Muscle of arm (tissue), 14 donors: ENCODE measurements at places on chromosomes 4 and X.

DNA sequence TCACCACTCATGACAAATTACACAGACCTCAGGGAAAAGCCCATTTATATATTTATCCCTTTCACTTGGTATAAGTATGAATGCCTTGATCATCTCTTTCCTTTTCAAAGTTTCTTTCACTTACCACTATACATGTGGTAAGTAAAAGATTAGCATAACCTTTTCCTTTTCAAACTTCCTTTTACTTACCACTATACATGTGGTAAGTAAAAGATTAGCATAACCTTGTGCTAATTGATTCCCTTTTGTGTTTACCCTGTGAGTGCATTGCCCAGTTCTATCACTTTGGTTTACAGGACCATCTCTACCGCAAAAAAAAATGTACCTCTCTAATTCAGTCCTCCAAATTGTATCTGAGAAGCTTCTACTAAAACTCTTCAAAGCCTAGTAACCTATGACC is 32.7 kb upstream of the TCEANC start:
- DNase-seq: no peak

DNA sequence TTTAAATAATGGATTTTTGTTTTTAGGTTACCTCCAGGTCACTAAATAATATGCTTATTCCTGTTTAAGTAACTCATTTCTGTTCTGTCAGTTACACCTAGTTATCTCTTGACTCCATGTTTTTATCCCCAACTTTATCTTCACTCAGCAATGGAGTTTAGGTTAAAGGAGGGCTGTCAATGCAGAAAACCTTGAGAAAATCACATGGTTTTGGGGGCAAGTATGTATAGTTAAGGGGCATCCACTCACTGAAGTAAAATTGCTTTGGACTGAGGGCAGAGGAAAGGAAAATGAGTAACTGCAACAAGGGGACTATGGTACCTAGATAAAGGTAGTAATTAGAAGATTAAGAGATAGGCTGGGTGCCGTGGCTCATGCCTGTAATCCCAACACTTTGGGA is 87.1 kb downstream of the UBE2K start:
- no peak for DNase-seq

DNA sequence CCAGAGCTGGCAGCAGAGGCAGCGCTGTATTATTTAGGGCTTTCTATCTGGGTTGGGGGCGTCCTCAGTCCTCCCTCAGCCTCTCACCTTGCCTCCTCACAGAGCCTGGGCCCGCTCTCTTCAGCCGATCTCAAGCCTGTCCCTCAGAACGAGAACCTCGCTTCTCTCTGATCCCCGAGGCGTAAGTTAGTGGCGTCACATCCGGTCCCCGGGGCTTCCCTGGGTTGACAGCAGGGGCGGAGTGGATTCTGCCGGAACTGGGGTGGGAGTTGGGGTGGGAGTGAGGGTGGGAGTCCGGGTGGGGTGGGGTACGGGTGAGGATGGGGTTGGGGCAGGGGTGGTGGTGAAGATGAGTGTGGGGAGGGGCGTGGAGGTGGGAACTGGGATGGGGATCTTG is at the start of gene MAGEA10:
Gene MAGEA10 (minus strand): TSS at position 190 of the 397 bp plus-strand sequence. CDS start 2,957 bp downstream, outside the sequence.
- no peak for DNase-seq

GRCh38 chr4:16377887-16378286 is 151.6 kb upstream of the TAPT1 start:
- DNase-seq: no peak

DNA sequence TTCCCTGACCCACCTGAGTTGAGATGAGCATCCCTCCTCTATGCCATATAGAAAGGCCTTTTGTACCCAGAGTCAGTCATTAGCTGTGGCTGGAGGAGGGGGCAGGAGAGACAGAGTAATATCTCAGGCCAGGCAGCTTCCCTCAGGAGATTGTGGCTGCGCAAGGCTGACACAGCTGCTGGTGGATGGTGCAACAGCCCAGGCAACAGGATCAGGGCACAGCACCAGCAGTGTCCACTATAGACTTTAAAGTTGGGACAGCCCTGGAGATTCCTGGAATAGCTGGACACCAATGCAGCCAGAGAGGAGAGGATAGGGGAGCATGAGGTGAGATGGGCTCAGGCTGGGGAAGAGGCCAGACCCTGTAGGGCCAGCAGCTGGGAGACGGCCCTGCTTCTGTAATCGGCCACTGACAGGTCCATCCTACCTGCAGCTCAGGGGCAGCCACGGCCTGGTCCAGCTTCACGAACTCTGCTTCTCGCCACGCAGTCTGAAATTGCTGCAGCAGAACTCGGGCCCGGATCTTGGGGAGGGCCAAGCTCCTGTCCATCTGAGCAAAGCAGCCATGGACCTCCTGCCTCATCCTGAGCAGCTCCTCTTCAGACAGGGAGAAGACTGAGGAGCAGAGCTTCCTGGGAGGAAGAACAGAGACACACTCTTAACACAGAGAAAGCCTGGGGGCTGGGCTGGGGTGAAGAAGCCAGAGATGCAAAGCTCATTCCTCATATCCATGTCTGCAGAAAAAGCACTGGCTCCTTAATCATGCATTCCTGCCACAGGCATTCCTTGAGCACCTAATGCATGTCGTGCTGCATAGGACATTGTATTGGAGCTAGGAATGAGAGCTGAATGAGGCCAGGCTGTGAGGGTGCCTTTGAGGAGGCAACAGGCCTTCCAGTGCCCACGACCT is 90.1 kb downstream of the EVC2 start:
- DNase-seq: no peak

DNA sequence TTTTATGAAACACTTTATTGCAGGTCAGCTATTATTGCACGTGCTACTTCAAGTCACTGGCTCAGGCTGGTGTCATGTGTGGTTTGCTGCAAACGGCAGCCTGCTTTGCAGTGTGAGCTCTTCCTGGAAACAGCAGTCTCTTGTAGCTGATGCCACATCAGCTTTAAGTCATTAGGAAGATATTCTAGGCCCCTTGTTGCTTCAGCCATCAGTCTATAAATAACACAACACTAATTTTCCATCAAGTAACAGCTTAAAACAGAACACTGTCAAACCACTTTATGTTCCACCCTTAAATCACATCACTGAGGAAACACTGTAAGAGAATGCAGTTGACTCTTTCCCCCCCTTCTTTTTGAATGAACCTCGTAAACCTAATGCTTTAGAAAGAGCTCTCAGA is 93.8 kb downstream of the GATB start:
- peak; percentile 18 for DNase-seq

DNA sequence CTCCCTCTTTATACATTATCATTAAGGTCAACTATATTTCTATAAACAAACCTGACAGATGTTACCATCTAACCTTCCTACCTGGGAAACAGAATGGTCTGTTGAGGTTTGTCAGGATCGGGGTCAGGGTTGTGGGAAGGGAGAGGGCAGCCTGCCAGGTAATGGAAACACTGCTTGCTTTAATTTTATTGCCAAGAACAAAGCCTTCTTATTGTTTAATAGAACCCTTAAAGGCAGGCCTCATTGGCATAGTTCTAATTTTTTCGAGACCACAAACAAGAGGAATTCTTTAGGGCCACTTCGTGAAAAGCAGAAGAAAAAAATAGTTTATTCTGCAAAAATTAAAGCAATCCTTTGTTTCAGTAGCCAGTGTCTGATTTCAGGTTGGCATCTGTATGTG is 113.2 kb downstream of the MID1 start:
- DNase-seq: no peak

DNA sequence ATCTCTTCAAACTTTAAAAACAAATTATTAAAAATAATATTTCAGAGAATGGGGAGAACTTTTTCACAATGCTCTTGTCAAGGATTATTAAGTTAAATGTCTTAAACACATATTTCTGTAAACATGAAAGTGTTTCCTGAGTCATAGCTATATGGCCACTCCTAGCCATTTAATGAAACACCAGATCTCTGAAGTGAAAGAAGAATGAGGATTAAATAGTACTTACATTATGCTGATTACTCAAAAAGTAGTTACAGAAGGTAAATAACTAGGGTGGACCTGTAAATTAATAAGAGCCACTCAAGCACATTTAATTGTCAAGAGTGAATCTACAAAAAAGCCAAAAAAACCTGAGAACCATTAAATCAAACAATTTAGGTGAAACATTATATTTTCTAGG is 57.6 kb upstream of the GALNT7 start:
- no peak for DNase-seq

GRCh38 chrX:106300656-106301055 is 132.6 kb downstream of the PWWP3B start:
- no peak for DNase-seq

GRCh38 chr4:1872870-1873269 is 1.7 kb downstream of the NSD2 start:
- DNase-seq: no peak

DNA sequence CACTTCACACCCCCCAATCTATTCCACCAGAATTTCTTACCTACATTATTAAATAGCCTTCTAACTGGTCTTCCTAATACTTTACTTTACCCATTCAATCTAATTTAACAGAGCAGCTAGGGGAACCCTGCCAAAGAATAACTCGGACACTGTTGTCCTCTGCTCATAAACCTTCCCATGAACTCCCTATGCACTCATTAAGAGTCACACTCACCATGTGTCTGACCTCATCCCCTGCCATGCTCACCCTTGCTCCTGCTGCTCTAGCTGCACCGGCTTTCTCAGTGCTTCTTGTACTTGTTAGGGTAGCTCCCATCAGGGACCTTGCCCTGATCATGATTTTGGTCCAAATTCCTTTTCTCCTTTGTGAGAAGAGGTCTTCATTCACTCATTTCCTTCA is 54.6 kb upstream of the GUCY1A1 start:
- no peak for DNase-seq

DNA sequence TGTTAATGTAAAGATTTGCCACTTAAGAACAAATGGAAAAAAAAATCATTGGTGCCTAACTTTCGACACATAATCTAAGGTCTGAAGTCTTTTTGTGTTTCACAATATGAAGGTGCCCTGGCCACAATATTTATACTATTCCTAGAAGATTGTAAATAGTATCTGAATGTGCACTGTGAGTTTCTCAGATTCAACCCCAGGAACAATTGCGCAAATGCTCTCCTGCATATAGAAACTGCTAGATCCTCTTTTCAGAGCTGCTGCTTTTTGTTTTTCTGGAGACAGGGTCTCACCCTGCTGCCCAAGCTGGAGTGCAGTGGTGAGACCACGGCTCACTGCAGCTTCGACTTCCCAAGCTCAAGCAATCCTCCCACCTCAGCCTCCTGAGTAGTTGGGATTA is 480.1 kb upstream of the FTHL17 start:
- no peak for DNase-seq

DNA sequence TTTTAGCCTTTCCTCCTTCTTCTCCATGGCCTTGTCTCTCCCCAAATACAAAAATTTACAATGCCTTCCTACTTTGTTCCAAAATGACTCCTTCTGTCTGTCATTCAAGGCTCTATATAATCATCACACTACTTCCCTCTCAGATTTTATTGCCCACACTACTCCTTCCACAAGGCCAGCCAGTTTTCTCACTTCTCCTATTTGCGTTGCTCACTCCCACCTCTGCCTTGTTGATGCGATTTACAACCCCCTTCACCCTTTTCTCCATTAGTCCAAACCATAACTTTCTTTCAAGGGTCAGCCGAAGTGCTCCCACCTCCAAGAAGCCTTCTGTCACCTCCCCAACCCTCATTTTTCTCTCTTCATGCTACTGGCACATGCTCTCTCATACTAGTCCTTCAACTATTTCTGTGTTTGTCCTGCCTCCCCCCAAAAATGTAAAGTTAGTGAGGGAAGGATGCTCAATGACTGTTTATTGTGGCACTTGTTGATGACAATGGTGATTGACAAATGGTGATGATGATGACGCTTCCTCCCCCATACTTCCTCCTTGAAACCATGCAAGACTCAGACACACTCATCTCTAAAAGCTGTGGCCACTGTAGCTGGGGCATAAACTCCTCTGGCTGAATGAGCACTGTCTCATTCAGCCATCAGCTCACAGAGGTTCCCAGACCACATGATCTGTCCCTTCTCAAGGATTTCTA is 2.7 kb upstream of the XKRX start:
- no peak for DNase-seq

DNA sequence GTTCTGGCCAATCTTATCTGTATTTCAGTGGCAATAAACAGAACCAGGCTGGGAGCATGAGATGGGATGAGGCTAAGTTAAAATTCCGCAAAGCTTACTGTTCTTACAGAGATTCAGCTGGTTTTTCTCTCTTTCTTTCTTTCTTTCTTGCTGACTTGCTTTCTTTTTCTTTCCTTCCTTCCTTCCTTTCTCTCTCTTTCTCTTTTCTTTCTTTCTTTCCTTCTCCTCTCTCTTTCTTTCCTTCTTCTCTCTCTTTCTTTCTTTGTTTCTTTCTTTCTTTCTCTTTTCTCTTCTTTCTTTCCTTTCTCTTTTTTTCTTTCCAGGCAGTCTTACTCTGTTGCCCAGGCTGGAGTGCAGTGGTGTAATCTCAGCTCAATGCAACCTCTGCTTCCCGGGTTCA is 24.4 kb downstream of the SPACA5B start:
- DNase-seq: no peak
